ENCODE measurements at places on chromosomes 13 and 19.

DNA sequence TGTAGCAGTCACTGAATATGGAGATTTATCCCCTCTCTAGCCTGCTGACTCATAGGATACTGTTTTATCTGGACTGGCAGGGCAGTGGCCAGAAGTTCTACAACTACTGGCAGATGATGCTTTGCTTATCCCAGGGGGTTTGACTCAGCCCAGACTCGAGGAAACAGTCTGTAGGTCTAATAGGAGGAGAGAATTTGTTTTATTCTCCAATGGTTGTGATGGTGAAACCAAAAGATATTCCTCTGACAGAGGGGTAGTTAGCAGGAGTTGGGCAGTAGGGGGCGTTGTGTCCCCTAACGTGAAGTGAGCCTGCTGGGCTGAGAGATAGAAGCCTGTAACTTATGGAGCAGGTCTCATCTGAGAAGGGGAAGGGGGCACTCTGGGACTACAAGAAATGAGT is 74.9 kb downstream of the WTIP start:
- no peak for DNase-seq

DNA sequence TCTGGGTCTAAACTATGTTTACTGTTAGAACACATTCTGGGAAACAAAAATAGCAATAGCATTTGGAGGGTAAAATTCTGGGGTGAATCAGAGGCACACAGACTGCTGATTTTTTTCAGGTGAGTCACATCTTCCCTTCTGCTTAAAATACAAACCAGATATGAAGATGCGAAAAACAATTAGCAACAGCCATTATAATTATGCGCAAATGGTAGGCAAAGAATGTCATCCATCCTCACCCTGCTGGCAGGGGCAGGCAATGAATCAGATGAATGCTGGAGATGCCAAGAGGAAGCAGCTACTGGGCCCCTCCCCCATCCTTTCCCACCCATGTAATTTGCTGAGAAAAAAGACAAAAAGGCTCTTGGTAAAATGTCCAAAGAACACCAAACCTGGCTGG is 282.9 kb downstream of the KLF5 start:
- DNase-seq, result no peak

DNA sequence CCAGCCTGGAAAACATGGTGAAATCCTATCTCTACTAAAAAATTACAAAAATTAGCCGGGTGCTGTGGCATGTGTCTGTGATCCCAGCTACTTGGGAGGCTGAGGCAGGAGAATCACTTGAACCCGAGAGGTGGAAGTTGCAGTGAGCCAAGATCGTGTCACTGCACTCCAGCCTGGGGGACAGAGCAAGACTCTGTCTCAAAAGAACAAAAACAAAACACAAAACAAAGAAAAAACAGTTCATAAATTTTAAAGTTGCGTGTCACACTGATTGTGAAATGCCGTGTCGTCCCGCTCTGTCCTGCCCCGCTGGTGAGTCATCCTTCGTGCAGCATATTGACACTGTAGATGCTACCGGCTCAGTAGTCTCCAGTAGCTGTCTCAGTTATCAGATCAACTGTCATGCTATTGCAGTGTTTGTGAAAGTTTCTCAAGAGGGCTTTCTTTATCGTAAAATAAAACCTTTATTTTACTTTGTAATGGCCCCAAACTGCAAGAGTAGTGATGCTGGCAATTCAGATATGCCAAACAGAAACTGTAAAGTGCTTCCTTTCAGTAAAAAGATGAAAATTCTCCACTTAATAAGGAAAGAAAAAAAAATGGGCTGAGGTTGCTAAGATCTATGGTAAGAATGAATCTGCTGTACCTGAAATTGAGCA is 36.4 kb upstream of the IGFL1 start:
- DNase-seq, result no peak

DNA sequence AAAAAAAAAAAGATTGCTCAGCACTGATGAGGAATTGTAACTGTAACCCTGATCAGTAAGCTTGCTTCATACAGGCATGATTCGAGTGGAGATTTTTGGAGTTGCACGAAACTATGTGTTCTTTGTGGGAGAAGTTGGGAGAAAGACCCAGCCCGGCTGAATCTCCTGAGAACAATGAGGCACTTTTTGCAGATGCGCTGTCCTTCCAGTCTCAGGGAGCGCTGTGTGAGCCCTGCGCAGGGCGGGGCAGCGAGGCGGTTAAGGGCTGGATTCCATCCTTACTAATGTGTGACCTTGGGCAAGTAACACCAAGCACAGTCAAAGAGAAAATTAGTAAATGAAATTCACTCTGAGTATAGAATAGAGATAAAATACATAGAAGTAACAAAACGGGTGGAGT is 76.9 kb downstream of the SIPA1L3 start:
- DNase-seq, result no peak

GRCh38 chr19:50725911-50726230 is 2.7 kb downstream of the CLEC11A start:
- DNase-seq, result no peak
